Stimulated activated CD8-positive, alpha-beta memory T cell treated with anti-CD3 and anti-CD28 coated beads, Interleukin-4, amount 100 ng/mL, for 4 hours (primary cell): ENCODE measurements at places on chromosomes 12 and 14.

- no peak for DNase-seq
These were observed 19.4 kb upstream of the FAIM2 start for GRCh38 chr12:49923035-49923644.

- no peak for DNase-seq
These were observed 108.8 kb upstream of the PTPRR start for GRCh38 chr12:71029302-71029701.

- DNase-seq = no peak
These were observed 6.0 kb downstream of the KITLG start for GRCh38 chr12:88574278-88574677.

DNA sequence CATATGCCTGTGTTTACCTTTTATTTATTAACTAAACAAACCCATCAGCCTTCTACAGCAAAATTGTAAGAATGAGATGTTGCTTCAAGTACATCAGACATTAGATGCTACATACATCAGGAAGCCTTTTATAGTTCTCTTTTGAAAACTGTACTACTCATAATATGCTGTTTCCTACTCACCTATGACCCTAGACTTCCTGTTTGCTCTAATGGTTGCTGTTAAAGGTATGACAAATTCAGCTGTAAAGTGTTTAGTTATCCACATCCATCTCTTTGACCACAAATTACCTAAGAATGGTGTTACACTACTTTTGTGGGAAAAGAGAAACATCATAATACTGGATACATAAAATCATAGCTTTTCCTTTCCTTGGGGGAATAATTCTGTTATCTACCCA is 220.0 kb downstream of the RAD51B start:
- no peak for DNase-seq

DNA sequence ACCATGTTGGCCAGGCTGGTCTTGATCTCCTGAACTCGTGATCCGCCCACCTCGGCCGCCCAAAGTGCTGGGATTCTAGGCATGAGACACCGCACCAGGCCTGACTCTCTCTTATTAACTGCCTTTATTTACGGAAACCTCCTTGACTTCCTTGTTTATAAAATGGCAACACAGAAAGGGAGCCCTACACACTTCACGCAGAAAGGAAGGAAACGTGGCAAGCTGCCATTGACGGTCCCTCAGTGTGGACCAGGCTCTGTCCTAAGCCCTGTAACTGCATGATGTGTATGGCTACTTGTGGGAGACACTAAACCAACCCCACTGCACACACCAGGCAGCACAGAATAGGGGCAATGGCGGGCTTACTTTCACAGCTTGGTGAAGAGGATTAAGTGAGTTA is 11.7 kb downstream of the CINP start:
- no peak for DNase-seq

DNA sequence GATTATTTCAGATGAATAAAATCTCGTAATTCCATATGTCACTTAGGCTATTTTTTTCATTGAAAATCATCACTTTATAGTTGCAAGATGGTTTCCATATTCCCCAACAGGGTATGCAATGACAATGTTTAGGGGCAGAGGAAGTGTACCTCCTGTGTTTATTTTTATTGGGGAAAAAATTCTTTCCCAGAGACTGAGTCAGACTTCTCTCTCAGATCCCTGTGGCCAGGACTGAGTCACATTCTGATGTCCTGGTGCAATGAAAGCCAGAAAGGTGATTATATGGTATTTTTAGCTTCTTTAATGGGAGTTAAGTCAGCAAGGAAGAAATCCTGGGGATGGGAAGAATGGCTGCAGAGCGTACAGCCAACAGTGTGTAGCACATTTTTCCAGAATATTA is 196.9 kb upstream of the ALG10 start:
- DNase-seq = no peak

- DNase-seq = no peak
These were observed 31.6 kb upstream of the SGPP1 start for GRCh38 chr14:63759456-63759855.

- no peak for DNase-seq
These were observed 179.0 kb downstream of the FOXN3 start for GRCh38 chr14:89237921-89238529.

- DNase-seq = no peak
These were observed 233.2 kb upstream of the AMIGO2 start for GRCh38 chr12:47312808-47313426.

DNA sequence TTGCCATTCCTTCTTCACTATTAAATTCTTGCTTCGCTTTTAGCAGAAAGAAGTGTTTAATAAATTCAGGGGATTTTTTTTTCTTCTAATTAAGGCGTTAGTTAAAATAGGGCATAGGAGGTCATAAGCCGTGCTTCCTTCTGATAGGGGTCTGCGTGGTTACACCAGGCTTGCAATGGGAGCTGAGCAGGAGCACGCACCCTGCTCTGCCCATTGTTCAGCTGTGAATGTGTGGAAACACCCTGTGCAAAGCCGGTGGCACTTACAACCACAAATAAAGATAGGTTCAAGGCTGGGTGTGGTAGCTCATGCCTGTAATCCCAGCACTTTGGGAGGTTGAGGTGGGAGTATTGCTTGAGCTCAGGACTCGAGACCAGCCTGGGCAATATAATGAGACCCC is 162.1 kb downstream of the PRKCH start:
- no peak for DNase-seq

GRCh38 chr14:95519699-95520098 is 3.2 kb upstream of the SYNE3 start:
- DNase-seq = peak; percentile 48

DNA sequence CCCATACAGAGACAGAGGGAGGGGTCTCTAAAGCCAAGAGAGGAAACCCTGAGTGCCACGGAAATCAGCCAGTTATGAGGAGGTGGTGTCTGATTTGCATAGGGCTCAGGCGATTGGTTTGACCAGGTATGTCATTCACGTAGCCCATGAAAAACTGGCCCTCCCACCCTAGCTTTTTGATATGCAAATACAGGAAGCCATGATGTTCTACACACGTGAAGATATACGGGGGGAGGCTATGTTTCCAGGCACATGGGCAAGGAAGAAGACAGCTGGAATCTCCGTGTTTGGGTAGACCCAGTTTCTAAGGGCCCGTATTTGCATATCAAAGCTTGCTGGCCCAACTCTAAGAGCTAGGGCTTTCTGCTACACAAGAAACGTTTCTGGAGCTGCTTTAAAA is 717.8 kb upstream of the SEL1L start:
- DNase-seq = no peak

- no peak for DNase-seq
These were observed 35.7 kb downstream of the TTC7B start for GRCh38 chr14:90780519-90780918.

DNA sequence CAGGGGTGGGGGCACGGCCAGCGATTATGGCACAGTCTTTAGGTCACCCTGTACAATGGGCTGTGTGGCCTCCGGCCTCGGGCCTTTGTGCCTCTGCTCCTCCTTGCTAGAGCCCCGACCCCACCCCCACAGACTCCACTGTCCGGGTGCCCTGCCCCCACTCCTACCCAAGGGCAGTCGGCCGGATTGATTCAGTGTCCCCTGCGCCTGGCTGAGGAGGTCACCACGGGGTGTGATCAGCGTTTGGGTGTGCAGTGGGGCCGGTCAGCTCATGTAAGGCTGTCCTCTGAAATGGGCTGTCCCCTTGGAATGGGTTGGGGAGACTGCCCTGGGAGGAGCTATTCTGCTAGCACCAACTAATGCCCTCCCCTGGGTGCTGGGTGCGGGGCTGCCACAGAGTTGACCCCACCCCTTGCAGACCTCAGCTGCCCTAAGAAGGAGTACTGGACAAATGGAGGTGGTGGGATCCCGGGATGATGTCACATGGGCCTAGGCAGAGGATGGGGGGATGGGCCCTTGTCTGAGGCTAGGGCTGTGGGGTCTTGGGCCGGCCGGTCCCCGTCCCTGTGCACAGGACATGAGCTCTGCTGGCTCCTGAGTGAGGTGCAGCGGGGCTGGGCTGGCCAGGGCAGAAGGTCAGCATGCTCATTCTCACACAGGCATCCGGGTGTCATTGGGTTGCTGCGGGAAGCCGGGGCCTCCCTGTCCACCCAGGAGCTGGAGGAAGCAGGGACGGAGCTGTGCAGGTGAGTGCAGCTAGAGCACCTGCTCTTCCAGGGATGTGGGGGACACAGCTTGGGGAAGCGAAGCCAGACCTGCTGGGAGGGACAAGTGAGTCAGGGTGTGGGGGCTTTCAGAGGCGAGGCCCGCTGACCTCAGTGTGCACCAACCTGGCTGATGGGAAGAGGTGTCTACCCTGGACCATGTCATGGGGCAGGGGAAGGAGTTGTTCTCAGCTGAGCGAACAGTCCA is 23.4 kb downstream of the ASPG start:
- DNase-seq = no peak

DNA sequence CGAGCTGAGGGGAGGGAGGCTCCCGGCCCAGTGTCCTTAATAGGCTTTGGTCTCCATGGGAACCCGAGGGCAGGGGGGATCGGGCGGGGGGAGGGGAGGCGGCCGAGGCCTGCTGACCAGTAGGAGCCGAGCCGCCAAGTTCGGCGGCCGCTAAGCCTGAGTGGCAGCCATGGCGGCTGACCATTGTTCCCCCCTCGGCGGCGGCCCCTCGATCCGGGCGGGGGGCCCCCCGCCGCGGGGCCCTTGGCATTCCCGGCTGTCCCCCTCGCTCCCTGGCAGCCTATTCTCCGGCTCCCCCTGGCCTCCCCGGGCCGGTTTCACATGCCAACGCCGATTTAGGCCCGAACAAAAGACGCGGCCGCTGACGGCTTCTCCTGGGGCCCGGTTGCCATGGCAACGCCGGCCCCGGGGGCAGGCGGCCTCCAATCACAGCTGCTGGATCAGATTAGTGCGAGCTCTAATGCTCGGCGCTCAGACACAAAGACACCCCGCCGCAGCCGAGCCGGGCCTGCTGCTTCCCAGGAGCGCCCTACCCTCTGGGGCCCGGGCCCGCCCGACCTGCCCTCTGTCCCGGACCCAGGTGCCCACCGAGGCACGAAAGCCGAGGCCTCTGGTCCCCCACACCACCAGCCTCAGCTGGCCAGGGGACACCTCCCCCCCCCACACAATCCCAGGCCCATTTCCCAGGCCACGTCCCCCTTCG is 7.3 kb downstream of the MSI1 start:
- DNase-seq = no peak

GRCh38 chr14:91372671-91373495 is 44.7 kb downstream of the CCDC88C start:
- no peak for DNase-seq

DNA sequence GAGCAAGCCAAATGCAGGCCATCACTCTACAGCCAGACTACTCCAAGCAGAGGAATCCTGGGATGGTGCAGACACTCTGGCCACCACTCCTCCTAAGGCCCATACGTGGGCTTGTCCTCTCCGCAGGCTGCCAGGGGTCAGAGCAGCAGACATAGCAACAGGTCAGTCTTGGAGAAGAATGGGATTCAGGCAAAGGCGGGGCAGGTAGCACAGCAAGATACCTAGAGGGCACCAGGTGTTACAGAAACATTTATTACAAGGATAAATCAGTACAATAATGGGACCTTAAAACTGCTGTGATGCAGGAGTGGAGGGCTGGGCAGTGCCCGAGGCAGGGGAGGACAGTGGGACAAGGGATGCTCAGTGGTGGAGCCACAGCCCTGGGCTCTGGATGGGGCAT is 20.3 kb downstream of the SYNDIG1L start:
- DNase-seq = no peak

DNA sequence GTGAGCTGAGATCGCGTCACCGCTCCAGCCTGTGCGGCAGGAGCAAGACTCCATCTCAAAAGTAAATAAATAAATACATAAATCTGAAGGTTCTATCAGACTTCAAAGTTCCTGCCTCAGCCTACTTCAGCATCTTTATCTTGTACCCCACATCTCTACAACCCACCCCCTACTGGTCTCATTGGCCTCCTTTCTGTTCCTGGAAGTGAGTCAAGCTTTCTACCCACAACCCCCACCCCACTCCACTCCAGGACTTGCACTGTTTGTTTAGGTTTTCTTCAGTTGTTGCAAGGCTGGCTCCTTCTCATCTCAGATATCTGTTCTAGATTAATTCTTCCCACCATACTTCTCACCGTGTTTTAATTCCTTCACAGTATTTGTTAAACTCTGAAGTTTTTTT is 714 bp upstream of the PSMC6 start:
- DNase-seq = no peak

GRCh38 chr12:53696285-53696654 is 20.4 kb upstream of the ATP5MC2 start:
- DNase-seq = no peak

- no peak for DNase-seq
These were observed 13.0 kb upstream of the TAS2R30 start for GRCh38 chr12:11147420-11147819.

- no peak for DNase-seq
These were observed 797.1 kb downstream of the NRXN3 start for GRCh38 chr14:78967111-78967809.

DNA sequence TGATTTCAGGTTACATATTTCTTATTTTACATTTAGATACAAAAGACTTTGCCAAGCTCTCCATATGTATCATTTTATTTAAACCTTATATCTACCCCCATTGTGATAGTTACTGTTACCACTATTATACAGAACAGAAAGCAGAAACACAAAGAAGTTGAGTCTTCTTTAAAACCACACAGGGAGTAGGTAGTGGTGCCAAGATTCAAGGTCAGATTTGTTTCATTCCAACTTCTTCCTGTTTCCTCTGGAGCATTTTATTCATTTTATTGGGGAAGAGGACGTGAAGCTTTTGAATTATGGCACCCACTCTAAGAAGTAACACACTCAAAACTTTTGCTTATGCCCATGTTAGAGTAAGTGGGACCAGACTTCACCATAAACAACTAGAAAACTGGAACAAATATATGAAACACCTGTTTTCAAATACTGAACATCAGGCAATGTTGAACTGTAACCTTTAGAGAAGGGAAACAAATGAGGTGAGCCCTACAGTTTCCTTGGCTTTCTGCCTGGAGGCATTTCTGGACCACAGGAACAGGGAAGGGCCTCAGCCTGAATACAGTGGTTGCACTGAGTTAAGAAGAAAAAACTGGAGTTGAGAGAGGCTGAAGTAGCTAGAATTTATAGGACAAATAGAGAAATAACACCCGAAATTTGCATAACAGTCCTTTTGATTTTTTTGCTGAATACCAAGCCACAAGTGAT is 160.4 kb upstream of the SSTR1 start:
- no peak for DNase-seq
